CD4-positive, alpha-beta T cell treated with Interleukin-2 at 100 ng/mL for 4 hours (primary cell): ENCODE measurements at places on chromosomes 12 and 14.
A peak's percentile ranks its signal among the peaks of the same experiment; 100 is the strongest.

GRCh38 chr12:105504286-105504685 is 173.8 kb downstream of the C12orf75 start:
- DNase-seq, result no peak

- DNase-seq, result no peak
Observed at GRCh38 chr12:19962192-19962591, 406.1 kb upstream of the PDE3A start.

DNA sequence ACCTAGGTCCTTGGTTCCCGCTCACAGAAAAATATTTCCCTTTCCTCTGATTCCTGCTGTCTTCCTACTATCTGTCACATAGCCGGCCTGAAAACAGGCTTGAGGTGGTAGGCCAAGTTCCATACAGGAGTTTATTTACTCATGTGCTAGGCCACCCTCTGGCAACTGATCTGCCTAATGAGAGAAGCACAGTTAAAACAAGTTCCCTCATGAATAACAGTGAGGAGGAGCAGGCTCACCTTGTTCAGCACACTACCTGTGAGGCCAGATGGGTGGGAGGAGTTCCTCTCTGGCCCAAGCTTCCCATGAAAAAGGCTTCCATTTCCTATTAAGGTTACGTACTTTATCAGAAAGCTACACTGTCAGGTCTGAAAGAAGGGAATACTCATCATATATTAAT is 206.0 kb downstream of the MYRFL start:
- no peak for DNase-seq

- DNase-seq, result no peak
Observed at GRCh38 chr12:49273726-49274395, 9.0 kb downstream of the TUBA1C start.

GRCh38 chr12:1842905-1843640 is 22.7 kb downstream of the LRTM2 start:
- DNase-seq, result no peak

- no peak for DNase-seq
Observed at GRCh38 chr12:131387281-131388163, 323.4 kb upstream of the SFSWAP start.

DNA sequence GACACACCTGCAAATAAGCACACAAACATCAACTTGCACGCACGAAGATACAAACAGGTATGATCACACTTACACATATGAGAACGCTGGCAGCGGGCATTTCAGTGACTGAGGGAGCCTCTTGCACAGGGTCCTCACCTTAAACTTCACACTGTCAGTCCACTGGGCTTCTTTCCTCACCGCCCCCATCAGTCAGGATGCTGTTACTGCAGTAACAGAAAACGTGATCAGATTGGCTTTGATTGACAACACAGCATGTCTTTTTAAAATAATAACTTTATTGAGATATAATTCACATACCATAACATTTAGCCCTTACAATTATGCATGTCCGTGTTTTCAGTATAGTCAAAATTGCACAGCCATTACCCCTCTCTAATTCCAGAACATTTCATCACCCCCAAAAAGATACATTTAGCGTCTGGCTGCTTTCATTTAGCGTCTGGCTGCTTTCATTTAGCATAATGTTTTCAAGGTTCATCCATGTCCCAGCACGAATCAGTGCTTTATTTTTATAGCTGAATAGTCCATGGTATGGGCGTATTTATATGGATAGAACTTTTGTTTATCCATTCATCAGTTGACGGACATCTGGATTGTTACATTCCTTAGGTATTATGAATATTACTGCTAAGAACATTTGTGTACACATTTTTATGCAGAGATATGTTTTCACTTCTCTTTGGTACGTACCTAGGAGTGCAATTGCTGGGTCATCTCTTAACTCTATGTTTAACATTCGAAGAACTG is 8.4 kb downstream of the CCDC197 start:
- DNase-seq, result peak; percentile 26

GRCh38 chr12:51246254-51246853 is 7.7 kb downstream of the DAZAP2 start:
- peak; percentile 50 for DNase-seq

DNA sequence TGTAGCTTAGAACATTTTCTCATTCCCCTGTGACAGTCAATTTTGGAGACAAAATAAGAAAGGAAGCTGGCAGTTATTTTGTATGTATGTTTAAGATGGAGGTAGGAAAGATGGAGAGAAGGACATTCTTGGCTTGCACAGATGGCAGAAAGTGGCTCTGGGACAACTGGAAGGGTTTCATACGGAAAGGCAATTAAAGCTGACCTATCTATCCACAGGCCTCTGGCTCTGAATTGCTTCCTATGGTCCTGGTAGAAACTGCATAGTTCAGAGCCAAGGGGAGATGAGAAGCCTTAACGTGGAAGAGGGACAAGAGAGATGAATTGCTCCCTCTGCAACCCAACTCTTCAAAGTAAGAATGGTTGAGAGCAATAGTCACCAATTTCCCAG is 8.0 kb upstream of the NPFF start:
- DNase-seq, result no peak

- no peak for DNase-seq
Observed at GRCh38 chr14:99574099-99574880, 29.7 kb downstream of the CCDC85C start.

GRCh38 chr14:26596543-26597061 is 1.2 kb downstream of the NOVA1 start:
- DNase-seq, result no peak

GRCh38 chr12:50059440-50060119 is 2.2 kb downstream of the ASIC1 start:
- peak; percentile 40 for DNase-seq

DNA sequence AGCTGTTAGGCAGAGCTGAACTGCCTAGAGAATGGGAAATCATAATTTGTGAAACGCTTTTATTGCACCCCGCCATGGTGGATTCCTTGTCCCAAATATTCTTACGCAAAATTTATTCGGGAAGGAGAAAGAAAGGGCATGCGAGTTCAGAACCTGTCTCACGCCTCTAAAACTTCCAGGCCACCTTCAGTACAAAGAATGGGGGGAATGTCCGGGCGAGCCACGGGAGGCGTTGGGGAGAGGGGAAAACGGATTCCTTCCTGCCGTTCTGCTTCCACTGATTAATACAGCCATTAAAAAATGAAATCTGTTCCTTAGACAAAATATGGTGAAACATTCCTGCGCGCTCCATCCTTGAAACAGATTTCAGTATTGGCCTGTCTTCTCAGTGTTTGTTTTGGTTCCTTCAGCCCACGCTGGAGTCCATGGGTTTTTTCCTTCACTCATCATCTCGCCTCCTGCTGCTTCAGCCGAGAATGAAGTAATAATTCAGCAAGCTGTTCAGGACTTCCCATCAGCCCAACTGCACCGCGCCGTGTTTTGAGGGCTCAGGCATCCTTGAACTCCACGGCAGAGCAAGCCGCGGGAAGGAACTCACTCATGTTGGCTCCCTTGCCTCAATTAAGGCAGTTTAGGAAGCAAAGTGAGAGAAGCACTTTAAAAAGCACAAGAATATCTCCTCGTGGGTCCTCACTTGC is 47.7 kb upstream of the CDKN3 start:
- no peak for DNase-seq

DNA sequence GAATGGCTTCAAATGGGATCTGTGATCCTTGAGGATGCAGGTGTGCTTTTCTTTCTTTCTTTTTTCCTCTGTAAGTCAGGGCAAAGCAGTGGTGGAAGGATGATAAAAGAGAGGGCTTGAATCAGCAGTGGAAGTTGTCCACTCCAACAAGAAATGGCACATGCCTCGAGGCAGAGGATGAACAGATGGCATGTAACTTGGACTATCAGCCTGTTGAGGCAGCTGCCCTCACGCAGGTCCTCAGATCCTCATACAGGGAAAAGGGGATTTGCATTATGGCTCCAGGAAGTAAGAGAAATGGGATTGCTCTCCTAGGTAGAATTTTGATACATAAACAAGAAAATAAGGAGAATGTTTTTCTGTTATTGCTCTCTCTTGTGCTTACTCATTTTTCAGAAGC is 368.0 kb downstream of the FUT8 start:
- no peak for DNase-seq

GRCh38 chr12:100273782-100274181 is 6.8 kb downstream of the SCYL2 start:
- DNase-seq, result no peak

DNA sequence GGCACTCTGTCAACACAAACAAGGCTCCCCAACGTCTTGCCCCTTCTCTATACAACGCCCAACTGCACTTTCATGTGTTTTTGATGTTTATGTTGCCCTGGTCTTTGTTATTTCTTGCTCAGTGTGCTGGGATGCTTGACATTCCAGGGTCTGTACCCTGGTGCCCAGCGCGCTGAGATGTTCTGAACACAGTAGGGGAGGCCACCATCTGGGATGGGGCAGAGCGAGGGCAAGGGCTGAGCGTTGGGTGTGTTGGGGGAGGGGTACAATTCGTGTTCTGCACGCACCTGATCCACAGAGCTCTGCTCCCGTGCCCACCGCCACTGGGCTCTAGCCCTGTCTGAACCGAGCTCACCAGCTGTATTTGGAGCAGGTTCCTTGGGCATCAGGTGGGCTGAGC is 52.9 kb downstream of the ISCA2 start:
- DNase-seq, result no peak

DNA sequence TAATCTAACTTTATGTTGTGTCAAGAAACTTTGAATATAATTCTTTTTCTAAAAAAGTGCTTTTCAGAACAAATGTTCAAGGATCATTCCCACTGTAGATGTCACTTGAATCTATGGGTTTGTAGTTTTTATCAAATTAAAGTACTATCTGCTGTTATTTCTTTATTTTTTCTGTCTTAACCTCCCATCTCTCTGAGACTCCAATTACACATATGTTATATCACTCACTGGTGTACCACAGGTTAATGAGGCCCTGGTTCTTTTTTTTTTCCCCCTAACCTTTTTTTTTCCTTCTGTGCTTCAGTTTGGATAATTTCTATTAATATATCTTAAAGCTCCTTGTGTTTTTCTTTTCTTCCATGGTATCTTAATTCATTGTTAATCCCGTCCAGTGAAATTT is 279.9 kb upstream of the RGS6 start:
- no peak for DNase-seq

GRCh38 chr14:61761959-61762786 is at the start of gene SNAPC1:
Gene SNAPC1, plus strand, starts transcription at chr14:61762420. Its CDS starts 41 bp downstream, at chr14:61762461.
- DNase-seq, result peak; percentile 97

DNA sequence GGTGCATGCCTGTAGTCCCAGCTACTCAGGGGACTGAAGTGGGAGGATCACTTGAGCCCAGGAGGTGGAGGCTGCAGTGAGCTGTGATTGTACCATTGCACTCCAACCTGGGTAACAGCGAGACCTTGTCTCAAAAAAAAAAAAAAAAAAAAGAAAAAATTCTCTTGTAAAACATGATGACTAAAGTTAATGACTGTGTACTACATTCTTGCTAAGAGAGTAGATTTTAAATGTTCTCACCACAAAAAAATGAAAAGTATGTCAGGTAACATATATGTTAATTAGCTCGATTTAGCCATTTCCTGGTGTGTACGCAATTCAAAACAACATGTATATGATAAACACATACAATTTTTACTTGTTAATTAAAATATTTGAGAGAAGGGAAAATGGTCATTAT is 480.7 kb upstream of the RGS6 start:
- no peak for DNase-seq

- DNase-seq, result no peak
Observed at GRCh38 chr12:125393569-125393968, 328.3 kb downstream of the AACS start.

DNA sequence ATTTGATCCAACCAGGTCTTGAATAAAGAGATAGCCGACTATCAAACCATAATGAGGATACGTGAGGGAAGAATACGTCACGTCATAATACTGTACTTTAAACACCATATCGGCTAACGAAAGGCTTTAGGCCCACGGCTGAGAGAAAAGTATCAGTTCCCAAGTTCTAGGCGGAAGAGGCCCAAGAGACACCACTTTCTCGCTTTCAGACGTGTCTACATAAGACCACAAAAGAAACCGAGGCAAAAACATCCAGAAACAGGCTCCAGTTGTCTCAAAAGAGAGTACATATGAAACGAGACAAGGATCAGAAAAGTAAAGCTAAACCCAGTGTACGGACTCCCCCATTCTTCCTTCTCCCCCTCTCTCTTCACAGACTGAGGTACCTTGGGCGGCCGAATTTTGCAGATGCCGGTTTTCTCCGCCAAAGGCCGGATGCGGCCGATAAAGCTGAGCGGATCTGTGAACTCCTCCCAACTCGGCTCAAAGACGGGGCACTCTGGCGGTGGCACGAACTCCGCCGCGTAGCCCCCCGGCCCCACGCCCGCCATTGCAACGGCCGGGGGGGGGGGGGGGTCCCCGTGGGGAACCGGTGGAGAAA is 479 bp downstream of the KDM5A start:
- DNase-seq, result peak; percentile 39

DNA sequence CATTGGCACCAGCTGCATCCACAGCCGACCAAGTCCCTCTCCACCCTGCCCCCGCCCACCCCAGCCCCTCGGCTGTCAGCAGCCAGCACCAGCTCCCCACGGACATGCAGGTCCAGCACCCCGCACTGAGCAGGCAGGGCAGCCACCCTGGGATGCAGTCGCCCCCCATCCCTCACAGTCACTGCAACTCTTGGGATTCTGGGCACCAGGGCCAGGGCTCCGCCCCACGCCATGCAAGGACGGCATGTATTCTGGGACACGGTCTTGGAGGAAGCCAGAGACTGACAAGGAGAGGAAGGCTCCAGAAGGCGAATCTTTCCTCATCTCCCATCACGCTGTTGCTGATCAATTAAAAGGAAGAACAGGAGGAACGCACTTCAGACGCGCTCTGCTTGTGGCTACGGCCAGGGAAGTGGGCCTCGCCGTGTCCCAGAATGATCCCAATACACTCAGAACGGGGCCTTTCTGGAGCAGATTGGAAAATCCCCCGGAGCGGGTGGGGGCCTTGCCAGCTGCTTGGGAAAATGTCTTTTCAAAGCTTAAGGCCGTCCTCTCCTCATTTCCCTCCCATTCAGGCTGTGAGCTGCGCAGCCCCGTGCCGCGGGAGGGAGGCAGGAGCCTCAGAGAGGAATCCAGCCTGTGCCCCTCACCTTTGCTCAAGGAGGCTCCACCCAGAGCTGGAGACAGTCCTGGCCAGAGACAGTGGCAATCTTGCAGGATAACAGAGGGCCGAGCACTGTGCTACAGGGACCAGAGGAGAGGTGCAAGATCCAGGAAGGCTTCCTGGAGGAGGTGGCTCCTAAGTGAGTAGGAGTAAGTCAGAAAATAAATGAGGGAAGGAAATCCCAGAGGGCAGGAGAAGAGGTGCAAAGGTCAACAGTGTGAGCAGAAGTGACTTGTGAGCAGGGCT is 54.1 kb upstream of the DIO3 start:
- DNase-seq, result no peak

DNA sequence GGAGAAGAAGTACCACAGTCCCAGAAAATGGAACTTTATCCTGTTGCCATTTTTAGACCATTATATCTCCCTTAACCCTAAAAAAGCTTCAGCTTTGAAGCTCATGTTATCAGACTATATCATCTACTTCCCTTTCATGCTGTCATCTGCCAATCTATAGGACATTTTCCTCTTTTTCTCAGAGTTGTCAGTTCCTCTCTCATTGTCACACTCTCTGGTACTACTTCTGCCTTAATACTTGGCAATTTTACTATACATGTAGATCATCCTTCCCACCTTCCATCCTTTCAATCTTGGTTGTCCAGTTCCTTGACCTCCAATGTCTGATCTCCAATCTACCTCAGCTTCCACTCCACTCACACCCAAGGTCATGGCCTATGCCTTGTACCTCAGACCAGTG is 57.4 kb downstream of the SLC15A5 start:
- DNase-seq, result no peak
